ENCODE measurements at places on chromosomes 13 and 19. TPM values are rescaled to one million over a fixed set of nuclear protein-coding genes. Genes with fewer than 3 reads are reported as not detected.
A peak's percentile ranks its signal among the peaks of the same experiment; 100 is the strongest.

DNA sequence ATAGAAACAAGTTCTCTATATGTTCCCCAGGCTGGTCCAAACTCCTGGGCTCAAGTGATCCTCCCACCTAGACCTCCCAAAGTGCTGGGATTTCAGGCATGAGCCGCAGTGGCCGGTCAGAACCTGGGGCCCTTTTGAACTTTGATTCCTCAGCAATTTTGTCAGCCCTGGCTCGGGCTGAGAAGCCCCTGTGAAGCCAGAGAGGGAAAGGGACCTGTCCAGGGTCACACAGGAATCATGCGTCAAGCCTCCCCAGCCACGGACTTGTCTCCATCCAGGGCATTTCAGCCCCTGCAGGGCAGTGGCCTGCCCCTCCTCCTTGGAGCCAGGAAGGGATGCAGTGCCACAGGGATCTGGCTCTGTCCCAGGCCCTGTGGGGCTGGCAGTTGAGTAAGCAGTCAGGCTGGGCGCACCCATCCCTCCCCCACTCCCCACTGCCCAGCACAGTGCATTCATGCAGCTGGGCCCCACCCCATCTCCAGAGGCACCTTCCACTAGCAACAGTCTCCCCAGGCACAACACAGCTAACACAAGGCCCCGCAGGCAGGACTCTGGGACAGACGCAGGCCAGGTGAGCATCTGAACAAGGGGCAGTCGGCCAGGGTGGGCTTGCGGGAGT lies at the start of gene CAPS:
TSS of gene CAPS (plus strand) at position 516 of the 619 bp plus-strand sequence. CDS start 153 bp downstream, outside the sequence.
- peaks cover 24% of the 10 kb centered on the region for H3K36me3 ChIP-seq
- peaks cover 28% of the 10 kb centered on the region for H3K4me1 ChIP-seq
- no peaks in the 10 kb centered on the region for H3K27me3 ChIP-seq
- peak; percentile 97 for DNase-seq
- H3K27ac ChIP-seq = peak within 1 kb of the TSS; percentile 84

Gene UBE2L5
- total RNA-seq = not detected

GRCh38 chr13:66225072-66225471 lies 1005.1 kb downstream of the PCDH9 start:
- H3K36me3 ChIP-seq = no peaks in the 10 kb centered on the region
- H3K4me1 ChIP-seq = no peaks in the 10 kb centered on the region
- H3K27ac ChIP-seq = no peak overlapping the region

Gene MCF2L
- 11.6 TPM for total RNA-seq

DNA sequence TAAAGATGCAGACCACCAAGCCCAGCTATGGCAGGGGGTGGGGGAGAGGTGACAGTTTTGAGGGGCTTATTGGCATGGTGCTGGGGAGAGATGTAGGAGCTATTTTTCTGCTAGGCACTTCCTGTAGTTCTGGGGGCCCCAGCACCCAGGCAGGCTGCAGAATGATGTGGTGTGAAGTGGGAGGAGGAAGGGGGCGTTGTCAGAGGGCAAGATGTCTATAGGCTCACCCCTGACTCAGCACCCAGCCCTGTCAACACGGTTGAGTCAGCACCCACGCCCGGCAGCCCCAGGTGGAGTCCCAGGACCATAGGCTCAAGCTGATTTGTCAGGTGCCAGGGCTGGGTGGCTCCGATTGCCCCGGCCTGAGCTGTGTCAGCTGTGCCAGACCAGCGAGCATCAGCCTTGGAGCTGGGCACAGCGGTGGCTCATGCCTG lies 5.8 kb downstream of the KLF2 start:
- peaks cover 13% of the 10 kb centered on the region for H3K4me1 ChIP-seq
- H3K27me3 ChIP-seq = no peaks in the 10 kb centered on the region
- no peaks in the 10 kb centered on the region for H3K36me3 ChIP-seq
- peak overlapping the region; percentile 18 for H3K27ac ChIP-seq

DNA sequence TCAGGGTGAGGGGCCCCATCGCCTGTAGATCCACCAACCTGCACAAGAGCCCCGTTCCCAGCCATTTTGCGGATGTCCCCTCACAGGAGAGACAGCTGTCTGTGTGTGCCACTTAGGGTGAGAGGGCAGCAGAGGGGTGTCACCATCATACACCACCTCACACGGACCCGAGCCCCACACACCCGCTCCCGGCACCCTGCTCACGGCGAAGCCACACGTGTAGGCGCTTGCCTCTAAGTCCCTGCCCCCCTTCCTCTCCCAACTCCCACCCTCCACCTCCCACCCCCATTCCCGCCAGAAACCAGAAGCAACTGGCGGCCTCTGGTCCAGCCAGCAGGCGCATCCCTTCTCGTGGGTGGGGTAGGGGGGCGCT lies 4.0 kb upstream of the DPF1 start:
- no peak for DNase-seq
- H3K27ac ChIP-seq = no peak overlapping the region
- 0 out of 2 replicates have a peak, but pooled peaks cover 2% of the 10 kb centered on the region for H3K27me3 ChIP-seq
- H3K36me3 ChIP-seq = no peaks in the 10 kb centered on the region

GRCh38 chr13:114134944-114135610 lies 2.7 kb upstream of the RASA3 start:
- H3K4me1 ChIP-seq = peaks cover 7% of the 10 kb centered on the region
- no peak for DNase-seq
- no peak overlapping the region for H3K27ac ChIP-seq

DNA sequence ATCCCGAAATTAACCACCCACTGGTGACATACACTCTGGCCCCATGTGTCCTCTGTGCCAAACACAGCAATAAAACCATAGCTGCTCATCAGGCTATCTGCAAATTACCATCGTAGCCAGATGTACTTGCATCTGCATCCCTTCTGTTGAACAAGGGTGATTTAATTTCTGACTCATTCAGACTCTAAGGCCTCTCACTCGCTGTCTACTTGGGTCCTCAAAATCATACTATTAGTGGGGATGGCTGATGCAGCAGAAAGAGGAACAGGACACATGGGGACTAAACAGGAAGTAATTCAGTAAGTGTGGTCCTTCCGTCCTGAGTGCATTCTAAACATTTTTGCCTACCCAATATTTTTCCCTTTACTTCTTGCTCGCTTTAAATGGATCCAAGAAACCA lies 2275.0 kb upstream of the PCDH20 start:
- no peak for DNase-seq
- no peaks in the 10 kb centered on the region for H3K4me1 ChIP-seq
- H3K27ac ChIP-seq = no peak overlapping the region
- no peak overlapping the region for H3K4me3 ChIP-seq

DNA sequence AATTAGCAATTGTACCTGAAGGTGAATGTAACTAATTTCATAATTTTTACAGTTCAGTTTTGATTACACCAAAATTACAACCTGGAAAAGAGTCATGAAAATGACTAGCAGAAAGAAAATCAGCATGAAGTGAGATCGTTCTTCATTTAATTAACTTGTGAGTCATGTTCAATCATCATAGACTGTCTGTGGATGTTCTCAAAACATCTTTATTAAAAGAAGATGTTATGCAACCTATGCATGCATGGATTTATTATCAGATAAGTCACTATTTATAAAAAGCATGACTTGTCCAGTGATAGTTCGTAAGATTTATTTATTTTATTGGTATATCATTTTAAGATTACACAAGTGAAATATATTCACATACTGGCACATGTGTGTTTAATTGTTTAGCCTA lies 245.9 kb downstream of the ITGBL1 start:
- no peak overlapping the region for H3K27ac ChIP-seq
- H3K4me3 ChIP-seq = no peak overlapping the region
- no peaks in the 10 kb centered on the region for H3K4me1 ChIP-seq
- no peaks in the 10 kb centered on the region for H3K27me3 ChIP-seq
- no peaks in the 10 kb centered on the region for H3K36me3 ChIP-seq

Gene ZNF208
- total RNA-seq = not detected

DNA sequence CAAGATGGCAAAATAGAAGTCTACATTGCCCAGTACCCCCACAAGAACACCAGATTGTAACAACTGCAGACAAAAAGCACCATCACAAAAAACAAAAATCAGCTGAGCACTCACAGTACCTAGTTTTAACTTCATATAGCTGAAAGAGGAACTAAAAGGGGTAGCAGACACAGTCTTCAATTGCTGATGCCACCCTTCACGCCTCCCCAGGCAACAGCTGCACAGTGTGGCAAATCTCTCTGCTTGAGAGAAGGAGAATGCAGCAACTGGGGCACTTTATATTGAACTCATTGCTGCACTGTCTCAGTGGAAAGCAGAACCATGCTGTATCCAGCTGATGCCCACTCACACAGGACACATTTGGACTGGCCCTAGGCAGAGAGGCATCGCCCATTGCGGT lies 2714.5 kb upstream of the PCDH20 start:
- no peaks in the 10 kb centered on the region for H3K27me3 ChIP-seq
- no peak overlapping the region for H3K27ac ChIP-seq
- H3K4me1 ChIP-seq = no peaks in the 10 kb centered on the region
- no peak for DNase-seq
- no peaks in the 10 kb centered on the region for H3K36me3 ChIP-seq

Gene PTGIR
- total RNA-seq = not detected

DNA sequence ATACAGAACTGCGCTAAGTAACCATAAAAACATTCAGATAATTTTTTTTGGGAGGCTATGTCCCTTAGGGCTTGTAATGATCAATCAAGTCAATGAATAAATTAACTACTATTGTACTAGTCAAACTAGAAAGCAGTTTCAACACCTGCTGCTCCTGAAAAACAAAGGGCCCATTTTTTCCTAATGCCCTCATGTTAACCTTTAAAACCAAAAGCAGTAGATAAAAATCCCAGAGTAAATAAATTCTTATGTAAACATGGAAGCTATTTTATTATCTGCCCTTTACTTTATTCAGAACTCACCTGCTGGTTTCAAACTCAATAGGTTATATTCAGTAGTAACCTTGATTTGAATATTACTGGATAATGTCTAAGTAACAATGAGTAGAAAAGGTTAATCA lies 159.5 kb upstream of the STARD13 start:
- peak overlapping the region; percentile 64 for H3K27ac ChIP-seq
- no peak overlapping the region for H3K4me3 ChIP-seq
- no peaks in the 10 kb centered on the region for H3K27me3 ChIP-seq
- H3K36me3 ChIP-seq = no peaks in the 10 kb centered on the region

- no peak for DNase-seq
- H3K36me3 ChIP-seq = no peaks in the 10 kb centered on the region
- no peak overlapping the region for H3K27ac ChIP-seq
- no peaks in the 10 kb centered on the region for H3K4me1 ChIP-seq
- no peaks in the 10 kb centered on the region for H3K27me3 ChIP-seq
- no peak overlapping the region for H3K4me3 ChIP-seq
Measured at GRCh38 chr13:113552079-113552478, 32.5 kb upstream of the TFDP1 start.

All from PC-3 (cell line).